ENCODE measurements at places on chromosomes 2 and 18. TPM values are rescaled to one million over a fixed set of nuclear protein-coding genes. Genes with fewer than 3 reads are reported as not detected.

SERPINB5 gene
- total RNA-seq = not detected

DNA sequence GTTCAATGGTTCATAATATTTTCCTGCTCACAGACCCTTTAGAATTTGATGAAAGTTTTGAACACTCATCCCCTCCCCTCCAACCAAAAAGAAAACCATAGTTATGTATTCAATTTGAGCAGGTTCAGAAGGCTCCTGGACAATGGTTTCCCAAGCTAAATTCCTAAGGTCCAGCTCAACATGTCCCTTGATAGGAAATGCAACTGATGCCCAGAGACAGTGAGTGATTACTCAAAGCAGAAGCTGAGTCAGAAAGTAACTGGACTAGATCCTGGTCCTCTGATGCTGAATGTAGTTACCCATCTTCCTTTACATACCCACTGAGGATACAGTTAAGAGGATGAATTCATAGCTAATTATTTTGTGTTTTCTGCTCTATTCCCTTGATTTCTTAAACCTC lies 218.9 kb upstream of the NCKAP5 start:
- DNase-seq = no peak

DNA sequence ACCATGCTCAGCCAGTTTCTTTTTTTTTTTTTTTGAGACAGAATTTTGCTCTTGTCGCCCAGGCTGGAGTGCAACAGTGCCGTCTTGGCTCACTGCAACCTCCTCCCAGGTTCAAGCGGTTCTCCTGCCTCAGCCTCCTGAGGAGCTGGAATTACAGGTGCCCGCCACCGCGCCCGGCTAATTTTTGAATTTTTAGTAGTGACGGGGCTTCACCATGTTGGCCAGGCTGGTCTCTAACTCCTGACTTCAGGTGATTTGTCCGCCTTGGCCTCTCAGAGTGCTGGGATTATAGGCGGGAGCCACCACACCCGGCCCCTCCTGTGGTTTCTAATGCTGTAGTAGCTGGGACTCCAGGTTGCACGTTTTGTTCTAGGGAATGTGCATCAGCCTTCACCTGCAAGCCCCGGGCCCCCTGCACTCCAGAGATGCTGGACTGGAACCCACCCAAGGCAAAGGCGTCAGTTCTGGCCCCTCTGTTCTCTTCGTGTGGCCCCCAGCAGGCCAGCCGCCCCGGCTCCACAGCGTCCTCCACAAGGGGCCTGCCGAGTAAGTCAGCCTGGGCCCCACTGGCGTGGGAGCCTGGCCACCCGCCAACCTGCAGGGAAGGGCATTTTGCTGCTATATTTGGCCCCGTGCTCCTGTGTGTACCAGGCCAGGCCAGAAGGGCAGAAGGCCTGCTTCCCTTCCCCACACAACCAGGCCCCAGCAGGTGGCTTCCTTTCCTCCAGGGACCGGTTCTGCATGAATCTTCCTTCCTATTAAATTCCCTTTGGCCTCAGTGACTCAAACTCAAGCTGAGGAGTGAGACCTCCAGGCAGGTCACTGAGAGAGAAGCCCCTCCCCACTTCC lies 25.7 kb upstream of the B3GNT7 start:
- DNase-seq = peak; percentile 73

GRCh38 chr18:49865401-49865800 lies 52.1 kb upstream of the ACAA2 start:
- DNase-seq = no peak

UGT1A3 gene
- total RNA-seq = not detected

DNA sequence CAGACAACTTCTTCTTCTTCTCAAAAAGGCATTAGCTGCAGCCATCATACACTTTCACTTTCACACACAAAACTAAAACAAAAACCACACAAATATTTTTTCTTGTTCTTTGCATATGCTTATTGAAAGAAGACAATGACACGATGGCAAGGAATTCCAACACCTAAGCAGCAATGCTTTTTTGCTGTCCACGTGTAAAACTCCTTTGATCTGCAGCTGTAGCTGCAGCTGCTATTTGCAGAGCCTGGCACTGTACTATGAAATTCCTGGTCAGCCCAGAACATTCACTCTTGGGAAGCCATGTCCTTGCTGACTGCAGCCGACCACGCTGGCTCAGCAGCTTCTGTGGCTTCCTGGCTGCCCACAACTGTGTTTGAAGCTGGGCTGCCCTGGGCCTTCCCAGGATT lies 316.2 kb downstream of the CDH2 start:
- no peak for DNase-seq

DNA sequence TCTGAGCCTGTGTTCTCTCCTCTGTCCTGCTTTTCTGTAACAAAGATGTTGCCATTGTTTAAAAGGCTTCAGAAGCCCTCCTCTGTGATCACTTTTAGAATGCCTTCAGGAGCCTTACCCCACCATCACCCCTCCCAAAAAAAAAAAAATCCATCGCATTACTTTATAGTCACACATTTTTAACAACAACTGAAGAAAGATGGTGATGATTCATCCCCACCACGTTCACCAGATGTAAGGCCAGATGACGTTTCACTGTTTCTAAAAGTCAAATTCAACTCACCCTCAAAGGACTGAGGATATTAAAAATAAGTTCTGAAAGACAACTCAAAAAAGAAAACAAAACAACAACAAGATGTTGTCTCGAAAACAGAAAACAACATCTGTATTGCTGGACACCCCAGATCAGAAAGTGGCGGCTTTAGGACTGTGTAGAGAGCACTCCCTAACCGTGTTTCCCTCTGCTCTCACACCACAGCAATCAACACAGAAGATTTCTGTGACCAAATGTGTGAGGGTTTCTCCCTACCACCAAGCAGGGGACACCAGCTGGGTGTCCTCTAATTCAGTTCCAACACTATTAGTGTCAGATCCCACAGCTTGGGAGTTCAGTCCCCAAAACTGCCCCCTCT lies 61.9 kb upstream of the CREB1 start:
- DNase-seq = no peak

COL6A3 gene
- 264 TPM for total RNA-seq

PSTPIP2 gene
- total RNA-seq = 5.0 TPM

KCNE4 gene
- 22.3 TPM for total RNA-seq

- DNase-seq = no peak
Observed at GRCh38 chr2:39620067-39620466, 45.6 kb upstream of the TMEM178A start.

- no peak for DNase-seq
Observed at GRCh38 chr2:171598713-171599319, 76.5 kb downstream of the CYBRD1 start.

DNA sequence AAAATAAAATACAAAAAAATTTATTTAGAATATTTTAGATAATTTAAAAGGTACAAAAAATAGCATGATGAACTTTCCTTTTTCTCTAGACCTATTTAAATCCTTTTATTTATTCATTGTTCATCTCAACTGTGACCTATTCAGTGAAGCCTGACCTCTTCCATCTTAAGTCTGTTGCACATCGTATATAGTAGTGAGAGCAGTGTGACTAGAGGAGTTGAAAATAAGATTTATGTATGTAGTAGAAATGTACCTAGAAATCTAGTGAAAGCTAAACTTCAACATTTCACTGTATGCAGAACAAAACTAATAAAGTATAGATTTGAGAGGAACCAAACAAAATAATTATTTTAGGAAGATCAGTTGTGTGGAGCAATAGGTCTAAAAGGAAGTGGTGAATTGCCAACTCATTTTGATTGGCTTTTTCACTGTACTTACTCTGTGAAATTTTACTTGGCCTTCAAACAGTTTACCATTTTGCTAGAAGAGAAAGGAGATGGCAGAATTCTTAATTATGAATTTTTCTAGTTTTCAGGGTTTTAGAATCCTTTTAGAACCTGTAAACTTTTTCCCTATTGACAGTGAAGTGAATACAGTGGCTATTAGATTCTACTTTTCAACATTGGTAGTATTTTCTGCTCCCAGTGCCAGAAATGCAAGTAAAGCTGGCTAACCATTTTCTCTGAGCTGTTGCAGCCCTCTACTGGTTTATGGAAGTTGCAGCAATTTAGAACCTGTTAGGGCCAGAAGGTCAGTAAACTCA lies 11.0 kb downstream of the ANKRD12 start:
- no peak for DNase-seq

GRCh38 chr2:205931388-205931787 lies 154.6 kb downstream of the INO80D start:
- DNase-seq = no peak

DNA sequence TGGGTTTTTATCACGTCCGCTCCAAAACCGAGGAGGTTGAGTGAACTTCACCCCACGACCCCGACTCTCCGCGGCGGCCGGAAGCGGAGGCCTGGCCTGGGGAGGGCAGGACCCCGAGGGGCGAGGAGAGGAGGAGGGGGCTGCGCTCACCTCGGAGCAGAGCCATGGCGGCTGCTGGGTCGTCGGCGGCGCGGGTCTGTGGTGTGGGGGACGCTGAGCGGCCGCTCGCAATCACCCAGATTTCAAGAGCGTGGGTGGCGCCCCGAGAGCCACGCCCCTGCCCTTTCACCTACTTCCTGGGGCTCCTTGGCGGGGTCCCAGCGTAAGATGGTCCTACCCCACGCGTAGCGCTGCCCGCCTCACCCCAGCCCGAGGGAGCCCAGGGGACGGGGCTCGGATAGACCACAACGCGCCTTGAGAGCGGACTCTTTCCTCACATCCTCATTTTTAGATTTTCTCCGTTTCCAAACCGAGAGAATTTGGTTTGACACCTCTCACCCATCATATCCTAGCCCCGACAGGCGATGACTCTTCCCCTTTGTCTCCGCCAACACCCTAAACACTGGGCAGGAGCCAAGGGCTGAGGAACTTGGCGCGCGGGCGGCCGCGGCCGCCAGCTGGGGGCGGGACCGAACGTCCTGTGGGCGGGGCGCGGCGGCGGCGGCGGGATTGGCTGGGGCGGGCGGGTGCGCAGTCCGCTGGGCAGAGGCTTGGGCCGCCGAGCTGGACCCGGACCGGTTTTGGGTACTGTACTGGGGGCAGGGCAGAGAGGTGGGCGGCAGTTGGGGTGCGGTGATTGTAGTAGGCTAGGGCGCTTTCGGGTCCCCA lies at the start of gene ACAA2:
ACAA2 (minus strand) TSS at position 215 of the 828 bp plus-strand sequence; CDS start at position 166, 49 bp downstream.
- DNase-seq = peak; percentile 93

- DNase-seq = no peak
Observed at GRCh38 chr2:149731079-149731478, 143.5 kb upstream of the MMADHC start.

GRCh38 chr2:40225670-40226210 lies 226.2 kb downstream of the SLC8A1 start:
- DNase-seq = no peak

DNA sequence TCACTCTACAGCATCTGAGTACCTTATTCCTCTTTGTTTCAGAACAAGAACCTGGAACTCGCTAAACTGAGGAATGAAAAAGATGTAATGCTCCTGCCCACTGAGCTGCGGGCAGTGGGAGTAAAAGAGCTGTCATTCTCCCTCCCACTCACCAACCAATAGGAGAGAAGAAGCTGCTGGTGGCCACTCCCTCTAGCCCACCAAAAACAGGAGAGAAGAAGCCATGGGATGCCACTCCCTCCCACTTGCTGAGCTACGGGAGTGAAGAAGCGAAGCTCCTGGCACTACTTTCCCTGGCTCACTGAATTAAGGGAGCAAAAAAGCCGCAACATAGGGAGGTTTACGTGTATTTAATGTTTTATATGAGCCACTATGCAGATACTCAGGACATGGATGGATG lies 53.7 kb downstream of the RIT2 start:
- no peak for DNase-seq

PLGLB2 gene
- total RNA-seq = 6.5 TPM

CHRNG gene
- total RNA-seq = not detected

REG3G gene
- not detected for total RNA-seq

DNA sequence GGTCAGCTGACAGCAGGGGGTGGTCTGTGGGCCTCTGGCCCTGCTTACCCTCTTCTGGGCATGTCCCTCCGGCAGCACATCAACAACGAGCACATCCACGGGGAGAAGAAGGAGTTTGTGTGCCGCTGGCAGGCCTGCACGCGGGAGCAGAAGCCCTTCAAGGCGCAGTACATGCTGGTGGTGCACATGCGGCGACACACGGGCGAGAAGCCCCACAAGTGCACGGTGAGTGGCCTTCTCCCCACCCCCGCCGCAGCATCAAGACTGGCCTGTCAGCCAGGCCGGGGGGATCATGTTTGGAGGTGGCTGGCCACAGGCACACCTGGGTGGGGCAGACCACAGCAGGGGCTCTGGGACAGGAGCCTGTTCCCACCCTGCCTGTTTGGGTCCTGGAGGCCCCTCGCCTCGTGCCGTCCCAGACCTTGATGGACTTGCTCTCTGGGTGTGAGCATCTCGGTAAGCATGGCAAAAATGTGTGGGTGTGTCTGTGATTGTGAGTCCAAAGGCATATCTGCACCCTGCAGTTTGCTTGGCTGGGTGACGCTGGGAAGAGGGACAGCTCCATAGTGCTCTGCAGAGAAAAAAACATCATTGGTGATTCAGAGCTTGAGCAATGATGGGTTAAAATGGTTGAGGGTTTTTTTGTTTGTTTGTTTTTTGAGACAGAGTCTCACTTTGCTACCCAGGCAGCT lies 242.8 kb downstream of the GLI2 start:
- DNase-seq = peak; percentile 72

GRCh38 chr18:43393174-43393573 lies 115.9 kb upstream of the SYT4 start:
- DNase-seq = no peak

HOXD13 gene
- not detected for total RNA-seq

GPR75 gene
- 1.2 TPM for total RNA-seq

CTLA4 gene
- not detected for total RNA-seq

DNA sequence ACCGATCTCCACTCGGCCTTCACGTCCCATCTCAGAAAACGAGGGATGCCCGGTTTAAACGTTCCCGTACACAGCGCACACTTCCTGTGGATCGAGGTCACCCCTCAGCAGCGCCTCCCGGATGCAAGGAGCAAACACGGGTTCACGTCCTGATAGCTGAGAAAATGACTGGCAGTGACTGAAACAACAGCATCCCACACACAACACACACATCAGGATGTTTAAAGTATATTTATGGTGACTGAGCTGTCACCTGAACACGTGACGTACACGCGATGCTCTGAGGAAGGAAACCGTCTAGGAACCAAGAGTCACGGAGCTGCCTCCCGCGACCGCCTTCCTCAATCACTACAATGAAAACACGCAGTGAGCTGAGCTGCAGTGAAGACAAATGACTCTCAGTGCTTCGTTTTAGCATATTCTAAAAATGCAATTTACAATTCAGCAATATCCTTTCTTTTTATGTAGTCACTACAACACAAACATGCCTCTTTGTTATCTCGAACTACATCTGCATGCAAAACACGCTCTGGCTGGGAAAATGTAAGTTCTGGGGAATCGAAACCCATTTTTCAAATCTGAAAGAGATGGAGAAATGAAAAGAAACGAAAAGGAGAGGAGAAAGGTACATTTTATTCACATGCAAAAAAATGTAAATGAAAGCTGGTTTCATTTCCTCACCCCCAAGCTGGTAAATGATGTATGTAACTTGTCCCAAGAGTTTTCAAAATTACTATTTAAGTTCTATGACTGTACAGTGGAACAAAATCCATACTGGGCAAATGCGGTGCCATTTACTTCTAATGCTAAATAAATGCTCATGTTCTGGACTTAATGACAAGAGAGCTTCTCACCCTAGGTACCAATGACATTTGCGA lies 19.8 kb downstream of the HDAC4 start:
- peak; percentile 54 for DNase-seq

DNA sequence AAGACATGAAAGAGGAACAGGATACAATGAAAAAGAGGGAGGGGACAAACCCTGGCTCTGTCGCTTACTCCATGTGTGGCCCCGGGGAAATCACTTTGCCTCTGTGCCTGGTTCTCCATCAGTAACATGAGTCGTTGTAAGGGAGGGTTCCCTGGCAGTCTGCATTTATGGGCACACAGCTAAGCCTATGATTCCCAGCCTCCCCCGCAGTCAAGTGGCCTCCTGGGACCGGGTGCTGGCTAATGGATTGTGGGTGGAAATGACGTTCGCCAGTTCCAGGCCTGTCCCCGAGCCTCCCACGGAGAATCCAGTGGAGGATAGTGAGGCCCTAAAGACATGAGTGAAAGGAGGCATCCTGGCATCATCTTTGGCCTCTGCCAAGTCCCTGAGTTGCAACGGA lies 42.7 kb downstream of the SFXN5 start:
- DNase-seq = no peak
